ENCODE measurements at places on chromosomes 6 and 20.

DNA sequence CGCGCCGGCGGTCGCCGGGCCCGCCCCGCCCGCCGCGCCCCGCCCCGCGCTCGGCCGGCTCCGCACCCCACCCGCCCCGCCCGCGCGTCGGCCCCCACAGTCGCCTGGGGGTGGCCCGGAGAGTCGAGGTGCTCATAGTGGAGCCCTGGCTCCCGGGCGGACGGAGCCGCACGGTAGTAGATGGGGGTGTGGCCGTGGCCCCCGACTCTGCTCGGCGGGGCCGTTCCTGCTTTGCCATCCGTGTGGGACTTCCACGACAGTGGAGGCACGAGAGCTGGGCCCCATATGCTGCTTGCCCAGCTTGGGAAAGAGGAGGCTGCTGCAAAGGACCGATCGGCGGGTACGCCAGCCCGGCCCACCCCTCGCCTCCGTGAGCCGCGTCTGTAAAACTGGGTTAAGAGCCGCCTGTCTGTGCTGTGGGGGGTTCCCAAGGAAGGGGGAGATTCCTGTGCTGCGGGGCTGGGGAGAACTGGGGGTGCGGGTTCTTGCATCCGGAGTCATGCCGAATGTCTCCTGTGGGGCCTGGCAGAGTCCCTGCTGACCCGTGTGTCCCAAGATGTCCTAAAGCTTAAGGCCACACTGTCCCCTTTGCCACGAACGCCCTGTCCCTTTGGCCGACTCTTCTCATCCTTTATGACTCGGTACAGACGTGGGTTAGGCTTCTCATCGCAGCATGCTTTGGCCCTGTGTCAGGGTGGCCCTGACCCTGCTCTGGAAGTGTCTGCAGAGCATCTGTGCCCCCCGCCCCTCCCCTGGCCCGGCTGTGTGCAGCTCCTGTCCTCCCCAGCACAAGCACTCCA, at the start of gene OPRL1:
Gene OPRL1 (plus strand): TSS at position 70 of the 800 bp plus-strand sequence. CDS start 12,639 bp downstream, outside the sequence.
- DNase-seq = no peak

DNA sequence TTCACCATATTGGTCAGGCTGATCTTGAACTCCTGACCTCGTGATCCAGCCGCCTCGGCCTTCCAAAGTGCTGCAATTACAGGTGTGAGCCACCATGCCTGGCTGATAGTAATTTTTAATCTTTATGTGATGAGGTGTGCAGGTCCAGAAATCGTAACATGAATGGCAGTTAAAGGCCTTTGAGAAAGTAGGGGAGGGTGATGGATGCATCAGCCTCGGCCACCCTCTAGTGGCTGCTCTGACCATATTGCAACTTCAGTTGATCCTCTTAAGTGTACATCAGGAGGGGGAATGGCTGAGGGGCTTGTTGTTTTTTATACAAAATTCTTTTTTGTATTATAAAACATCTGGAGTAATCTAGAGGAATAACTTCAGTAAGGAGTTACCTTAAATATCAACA, 193.0 kb downstream of the ZFAND3 start:
- DNase-seq = no peak

DNA sequence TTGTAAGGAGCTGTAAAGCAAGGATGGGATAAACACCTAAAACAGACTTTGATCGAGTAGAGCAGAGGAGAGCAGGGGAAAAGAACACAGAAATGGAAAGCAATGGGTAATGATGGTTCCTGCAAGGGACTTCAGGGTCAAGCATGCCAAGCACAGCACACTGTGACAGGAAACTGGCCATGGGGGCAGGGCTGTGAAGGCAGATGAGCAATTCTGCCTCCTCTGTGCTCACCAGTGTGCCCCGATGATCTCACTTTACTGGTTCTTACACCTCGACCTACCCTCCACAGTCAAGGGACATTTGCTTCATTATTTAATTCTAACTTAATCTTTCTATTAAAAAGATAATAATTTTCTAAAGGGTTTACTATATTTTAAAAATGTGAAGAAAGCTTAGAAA, 21.6 kb upstream of the MYB start:
- peak; percentile 13 for DNase-seq

GRCh38 chr6:110574817-110575216, 98.4 kb upstream of the SLC22A16 start:
- no peak for DNase-seq

- peak; percentile 60 for DNase-seq
Observed at GRCh38 chr6:16964553-16965499, 137.0 kb upstream of the STMND1 start.

GRCh38 chr6:19036196-19036555, 649.0 kb downstream of the RNF144B start:
- no peak for DNase-seq

DNA sequence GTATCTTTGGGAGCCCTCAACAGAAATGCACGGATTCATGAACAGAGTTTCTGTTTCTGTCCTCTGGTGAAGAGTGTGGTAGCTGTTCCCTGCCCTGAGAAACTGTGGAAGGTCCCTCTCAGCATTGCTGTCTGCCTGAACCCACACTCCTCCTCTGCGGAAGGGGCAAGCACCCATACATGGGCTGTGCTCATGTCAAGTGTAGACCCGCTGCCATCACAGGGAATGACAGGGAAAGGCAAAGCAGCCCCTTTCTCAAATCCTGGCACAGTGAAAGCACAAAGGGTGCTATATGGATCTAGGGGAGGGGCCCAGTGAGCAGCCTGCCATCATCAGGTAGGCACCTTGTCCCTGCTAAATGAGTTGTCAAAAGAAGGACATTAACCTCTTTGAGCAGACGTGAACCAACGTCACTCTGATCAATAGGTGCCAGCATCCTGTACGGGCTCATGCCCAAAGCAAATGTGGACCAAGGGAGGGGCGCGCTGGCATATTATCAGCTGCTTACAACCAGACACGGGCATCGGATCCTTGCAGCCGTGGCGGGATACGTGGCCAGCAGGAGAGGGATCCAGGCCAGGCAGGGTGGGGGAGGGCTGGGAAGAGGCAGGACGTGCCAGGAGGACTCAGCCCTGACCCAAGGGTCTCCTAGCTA, 231.2 kb upstream of the PMEPA1 start:
- DNase-seq = no peak

DNA sequence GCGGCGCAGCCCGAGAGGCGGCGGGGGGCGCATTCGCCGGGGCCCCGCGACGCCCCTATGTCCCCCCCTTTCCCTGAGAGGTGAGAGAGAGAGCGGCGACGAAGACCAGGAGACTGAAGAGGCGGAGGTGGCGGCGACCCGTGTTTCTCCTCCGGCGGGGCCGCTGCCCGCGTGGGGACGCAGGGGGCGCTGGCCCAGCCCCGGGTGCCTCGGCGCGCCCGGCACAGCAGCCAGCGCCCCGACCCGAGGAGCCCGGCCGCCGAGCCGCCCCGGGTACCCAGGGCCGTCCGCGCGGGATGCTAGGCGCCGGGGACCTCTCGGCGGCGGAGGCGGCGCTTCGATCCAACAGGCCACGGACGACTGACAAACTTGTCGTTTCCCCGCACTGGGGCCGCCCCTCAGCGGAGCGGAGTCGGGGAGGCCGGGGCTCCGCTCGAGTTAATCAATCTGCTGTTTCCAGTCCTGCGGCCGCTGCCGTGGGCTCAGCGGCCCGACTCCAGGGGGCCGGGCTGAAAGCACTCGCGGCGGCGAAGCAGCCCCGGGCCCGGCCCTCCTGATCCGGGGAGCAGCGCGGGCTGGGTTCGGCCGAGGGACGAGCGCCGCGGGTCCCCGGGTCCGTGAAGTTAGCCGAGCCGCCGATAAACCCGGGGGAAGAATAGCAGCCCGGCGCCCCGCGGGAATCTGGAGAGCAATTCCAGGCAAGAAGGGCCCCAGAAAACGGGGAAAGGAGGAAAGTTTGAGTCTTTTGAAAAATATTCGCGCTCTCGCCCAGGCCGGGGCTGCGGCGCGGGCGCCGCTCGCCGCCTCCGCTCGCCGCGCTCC, 631 bp downstream of the MDGA1 start:
- DNase-seq = no peak

GRCh38 chr6:106874481-106874880, 100.0 kb downstream of the CD24 start:
- no peak for DNase-seq

DNA sequence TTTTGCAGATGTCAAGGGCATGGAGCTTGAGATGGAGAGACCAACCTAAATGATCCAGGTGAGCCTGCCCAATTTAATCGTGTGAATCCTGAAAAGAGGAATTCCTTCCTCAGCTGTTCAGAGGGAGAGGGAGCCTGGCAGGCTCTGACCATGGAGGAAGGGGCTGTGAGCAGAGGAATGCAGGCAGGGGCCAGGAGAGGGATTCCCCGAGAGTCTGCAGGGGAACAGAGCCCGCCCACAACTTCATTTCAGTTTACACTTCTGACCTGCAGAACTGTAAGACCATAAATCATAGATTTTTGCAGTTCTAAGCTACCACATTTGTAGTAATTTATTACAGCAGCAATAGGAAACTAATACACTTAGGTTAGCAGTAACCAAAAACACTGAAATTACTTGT, 164.1 kb downstream of the TBXT start:
- DNase-seq = no peak

- no peak for DNase-seq
Observed at GRCh38 chr6:134719911-134720310, 230.0 kb downstream of the ALDH8A1 start.

DNA sequence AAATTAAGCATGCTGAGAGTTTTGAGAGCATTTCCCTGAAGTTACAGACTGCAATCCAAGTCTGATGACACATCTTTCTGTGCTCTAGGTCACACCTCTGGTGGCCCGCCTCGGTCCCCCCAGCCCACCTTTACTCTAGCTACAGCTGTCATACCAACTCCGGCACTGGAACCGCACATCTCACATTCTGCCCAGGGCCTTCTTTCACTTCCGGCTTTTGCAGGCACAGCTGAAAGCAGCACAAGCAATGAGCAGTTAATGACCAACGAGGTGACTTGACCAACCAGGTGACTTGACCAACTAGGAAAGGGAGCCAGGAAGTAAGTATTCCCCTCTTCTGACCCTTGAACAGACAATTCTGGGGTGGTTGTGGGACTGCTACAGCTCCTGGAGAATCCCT, 88.6 kb upstream of the MOCS1 start:
- DNase-seq = no peak

DNA sequence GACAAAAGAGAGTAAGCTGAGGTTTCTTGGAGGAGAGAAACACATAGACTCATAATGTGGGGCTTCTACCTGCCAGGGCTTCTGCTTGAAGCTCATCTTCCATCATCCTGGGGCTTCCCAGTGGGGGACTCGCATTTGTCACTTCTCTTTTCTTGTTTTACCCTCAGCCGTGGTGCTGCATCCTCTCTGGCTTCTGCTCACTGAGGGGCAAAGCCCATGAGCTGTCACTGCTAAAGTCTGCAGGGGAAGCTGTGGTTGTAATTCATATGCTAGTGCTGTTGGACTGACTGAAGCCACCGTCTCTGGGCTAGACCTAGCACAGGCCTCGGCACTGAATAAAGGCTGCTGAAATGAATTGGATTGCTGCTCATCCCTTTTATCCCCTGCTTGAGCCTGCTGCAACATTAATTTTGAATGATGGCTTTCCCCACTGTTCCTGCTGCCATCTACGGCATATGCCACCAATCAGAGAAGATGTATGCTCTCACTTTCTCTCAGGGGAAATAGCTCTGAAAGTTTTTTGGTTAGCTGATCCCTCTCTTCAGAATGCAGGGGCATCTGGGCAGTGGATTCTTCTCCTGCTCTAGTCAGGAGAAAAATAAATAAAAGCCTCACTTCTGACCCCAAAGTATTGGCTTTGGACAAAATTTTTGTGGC, 568.4 kb upstream of the MAP3K7 start:
- DNase-seq = no peak

GRCh38 chr6:48859562-48860123, 603.4 kb downstream of the MMUT start:
- no peak for DNase-seq

DNA sequence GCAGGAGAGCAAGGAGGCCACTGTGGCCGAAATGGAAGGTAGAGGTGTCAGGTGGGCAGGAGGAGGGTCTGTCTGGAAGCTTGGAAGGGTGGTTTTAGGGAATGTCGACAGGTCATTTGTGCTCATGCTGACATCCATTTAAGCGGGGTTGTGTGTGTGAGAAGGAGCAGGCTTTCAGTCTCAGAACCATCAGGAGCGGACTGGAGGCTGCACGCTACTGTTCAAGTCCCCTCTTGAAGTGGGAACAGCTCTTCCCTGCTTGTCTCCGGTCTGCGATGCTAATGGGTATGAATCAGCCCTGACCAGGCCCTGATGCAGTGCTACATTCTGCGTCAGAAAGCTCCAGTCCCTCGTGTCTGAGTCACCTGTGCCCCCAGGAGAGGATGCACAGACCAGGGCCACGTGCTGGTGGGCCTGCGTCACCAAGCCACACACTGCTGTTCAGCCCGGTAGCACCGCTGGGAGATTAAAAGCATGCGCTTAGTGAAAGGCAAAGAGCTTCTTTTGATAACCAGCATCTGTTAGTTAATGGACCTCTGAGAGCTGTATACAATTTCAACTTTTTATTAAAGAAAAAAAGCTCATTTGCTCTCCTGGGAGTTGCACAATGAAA, 58.0 kb downstream of the APCDD1L start:
- DNase-seq = no peak

DNA sequence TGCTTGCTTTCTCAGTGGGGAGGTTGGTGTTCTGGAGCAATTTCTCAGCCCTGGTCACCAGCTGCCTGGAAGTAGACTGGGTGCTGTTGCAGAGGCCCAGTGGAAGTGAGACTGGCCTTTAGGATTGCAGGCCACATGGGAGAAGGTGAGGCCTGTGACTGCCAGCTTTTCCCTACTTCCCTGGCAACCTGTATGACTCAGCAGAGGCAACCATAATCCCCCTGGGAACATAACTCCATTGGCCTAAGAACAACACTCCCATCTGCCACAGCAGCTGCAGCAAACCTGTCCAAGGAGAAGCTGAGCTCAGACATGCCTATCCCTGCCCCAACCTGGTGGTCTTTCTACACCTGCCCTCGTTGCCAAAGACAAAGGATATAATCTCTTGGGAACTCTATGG, 473.5 kb upstream of the SPTLC3 start:
- no peak for DNase-seq

- DNase-seq = no peak
Observed at GRCh38 chr6:116253188-116253504, 729 bp downstream of the TSPYL4 start.

DNA sequence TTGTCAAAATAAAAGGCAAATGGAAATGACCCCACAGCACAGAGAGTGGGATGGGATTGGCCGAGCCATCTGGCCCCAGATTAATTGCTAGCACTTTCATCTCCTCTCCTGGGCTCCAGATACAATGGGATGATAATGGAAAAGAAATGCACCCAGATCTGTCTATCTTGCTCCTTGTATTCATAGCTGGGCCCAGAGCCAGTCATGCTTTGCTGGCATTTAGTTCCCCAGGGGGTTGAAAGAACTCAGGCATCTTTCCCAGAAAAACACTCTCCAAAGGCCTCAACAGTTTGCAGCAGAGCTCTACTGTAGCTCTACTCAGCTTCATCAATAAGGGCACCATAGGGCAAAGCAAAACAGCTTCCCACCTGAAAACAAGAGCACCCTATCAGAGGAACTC, 116.0 kb upstream of the FOXA2 start:
- DNase-seq = no peak

Data from activated T-cell treated with anti-CD3 and anti-CD28 coated beads for 24 hours (primary cell).